ENCODE measurements at places on chromosomes 4 and X.

DNA sequence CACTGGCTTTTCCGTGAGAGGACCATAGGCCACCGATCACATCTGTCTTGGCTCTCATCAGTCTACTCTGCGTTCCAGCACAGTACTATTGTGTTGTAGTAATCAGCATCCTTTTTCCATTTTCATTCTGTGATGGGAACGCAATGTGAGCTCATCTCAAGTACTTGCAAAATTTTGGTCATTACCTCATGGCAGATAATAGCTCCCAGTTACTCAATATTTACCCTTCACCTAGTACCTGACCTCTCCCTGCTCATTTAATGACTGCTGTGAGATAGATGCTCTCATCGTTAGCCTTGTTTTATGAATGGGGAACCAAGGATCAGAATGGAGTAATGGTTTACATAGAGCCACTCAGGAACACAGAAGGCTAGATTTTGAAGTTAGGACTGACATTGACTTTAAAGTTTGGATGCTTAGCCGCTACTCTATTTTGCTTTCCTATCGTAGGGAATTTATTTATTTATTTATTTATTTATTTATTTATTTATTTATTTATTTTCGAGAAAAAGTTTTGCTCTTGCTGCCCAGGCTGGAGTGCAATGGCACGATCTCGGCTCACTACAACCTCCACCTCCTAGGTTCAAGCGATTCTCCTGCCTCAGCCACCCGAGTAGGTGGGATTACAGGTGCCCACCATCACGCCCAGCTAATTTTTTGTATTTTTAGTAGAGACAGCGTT, 6.5 kb upstream of the GPR101 start:
- no peak for DNase-seq

DNA sequence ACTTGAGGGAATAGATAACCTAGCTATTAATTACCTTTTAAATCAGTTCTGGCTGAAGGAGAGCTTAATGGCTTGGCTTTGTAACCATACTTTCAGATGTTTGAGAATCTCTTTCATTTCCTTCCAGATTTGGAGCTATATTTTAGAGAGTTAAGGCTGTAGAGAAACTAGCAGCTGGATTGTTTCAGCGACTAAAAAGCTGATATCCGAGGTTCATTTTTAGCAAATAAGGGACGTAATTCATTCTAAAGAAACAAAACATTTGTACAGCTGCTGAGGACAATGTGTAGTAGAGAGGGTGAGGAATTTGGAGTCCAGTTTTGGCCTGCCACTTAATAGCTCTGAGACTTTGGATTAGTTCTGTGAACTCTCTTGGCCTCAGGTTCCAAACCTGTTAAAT, 12.2 kb downstream of the OSTC start:
- no peak for DNase-seq

DNA sequence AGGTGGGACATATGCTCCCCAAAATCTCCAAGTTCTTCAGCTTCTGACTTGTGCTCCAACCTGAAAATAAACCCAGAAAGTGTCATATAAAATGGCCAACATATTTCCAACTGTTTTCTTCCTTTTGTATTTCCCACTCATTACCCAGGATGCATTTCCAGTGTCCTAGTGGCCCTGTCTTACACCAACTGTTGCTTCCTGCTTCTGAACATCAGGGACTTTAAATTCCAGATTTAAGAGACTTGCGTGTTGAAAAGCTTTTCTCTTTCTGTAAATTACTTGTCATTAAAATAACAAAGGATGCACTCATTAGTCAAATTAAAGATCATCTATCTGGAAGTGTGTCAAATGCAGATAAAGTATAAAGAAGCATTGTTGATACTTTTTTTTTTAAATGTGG, 19.9 kb downstream of the MID1 start:
- DNase-seq, result no peak

- DNase-seq, result no peak
Measured at GRCh38 chr4:52962721-52963120, 100.6 kb downstream of the RASL11B start.

DNA sequence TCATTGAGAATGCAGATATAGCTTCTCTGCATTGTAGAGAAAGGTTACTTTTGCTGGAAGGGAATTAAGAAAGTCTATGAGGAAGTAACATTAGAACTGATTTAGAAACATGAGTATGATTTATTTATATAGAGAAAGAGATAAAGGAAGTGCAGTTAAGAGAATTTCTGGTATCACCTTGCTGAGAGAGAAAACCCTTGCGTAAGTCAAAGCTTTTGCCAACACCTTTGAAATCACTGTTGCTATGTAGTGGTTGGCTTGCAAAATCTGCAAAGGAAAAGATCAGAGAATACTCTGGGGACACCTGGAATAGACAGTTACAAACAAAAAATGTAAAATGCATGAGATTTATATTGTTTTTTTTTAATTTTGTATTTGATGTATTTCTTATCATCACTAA, 137.3 kb upstream of the RXFP1 start:
- DNase-seq, result no peak

DNA sequence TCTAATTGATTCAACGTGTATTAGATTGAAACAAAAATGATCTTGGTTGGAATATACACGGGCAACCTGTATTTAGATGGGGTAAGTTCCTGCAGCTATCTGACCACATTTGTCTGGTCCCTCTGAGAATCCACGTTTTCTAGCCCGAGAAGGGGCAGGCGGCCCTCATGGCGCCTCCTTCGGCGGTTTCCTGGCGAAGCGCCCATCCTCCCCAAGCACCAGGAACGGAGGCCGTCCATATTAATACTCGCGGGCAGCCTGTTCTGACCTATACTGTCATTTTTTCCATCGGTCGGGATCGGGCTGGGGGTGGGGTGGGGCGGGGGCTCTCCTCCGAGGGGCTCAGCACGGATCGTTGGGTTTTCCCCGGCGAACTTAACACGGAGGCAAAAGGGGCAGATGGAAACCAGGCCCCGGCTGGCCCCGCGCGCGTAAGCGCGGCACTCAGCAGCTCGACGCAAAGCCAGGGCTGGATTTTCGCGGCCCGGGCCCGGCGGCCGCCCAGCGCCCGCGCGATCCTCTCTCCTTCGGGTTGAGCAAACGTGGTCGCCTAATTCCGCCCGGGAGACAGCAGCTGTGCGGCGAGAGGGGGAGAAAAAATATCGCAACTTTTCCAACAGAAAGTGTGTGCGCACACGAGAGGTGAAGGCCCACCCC, 77.2 kb upstream of the BCOR start:
- peak; percentile 72 for DNase-seq

DNA sequence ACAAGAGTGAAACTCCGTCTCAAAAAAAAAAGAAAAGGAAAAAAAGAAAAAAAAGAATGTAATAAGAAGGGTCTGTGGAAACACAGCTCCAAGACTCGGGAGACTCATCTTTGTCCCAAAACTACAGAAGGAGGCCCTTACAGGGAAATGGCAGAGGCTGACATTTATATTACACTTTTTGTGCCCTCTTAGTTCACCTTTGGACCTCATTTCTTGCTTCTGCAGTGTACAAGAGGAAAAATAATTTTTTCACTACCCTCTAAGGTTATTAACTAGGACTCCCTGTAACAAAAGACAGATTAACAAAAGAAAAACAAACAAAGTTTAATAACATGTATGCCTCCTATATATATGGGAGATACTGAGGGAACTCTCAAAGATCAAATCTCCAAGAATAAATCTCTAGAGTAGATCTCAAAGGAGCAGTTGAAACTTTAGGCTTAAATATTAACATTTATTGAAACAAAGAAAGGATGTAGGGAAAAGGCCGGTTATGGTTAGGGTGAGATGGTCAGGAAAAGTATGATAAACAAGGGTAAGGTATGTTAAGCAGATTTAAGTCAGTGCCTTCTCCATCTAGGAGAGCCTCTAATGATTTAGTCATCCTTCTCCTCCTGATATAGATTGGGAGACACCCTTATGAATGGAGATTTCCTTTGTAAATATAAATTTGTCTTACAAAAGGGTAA, 121.3 kb upstream of the JADE1 start:
- DNase-seq, result no peak

DNA sequence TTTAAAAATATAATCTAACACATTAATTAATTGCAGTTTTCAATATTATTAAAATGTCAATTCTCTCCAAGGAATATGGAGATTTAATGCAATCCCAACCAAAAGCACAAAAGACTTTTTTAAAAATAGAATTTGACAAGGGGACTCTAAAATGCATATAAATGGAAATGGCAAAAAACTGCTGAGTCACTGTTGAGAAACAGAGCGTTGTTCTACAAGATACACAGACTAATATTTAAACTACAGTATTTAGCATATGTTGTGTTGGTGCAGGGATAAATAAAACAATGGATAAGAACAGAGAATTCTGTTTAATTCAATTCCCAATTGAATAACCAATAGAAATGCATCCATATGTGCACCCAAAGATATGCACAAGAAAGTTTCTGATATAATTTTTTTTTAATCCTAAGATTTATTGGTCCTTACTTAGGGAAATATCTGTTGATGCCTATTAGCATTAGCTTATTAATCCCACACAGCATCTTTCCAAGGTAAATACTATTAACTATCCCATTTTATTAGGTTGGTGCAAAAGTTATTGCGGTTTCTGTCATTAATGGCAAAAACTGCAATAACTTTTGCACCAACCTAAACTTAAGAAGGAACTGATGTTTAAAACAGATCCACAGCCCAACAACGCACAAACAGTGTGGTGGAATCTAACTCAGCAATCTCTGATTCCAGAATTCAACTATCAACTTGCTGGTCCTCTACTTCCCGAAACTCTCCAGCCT, 86.8 kb upstream of the VEGFC start:
- peak; percentile 43 for DNase-seq

DNA sequence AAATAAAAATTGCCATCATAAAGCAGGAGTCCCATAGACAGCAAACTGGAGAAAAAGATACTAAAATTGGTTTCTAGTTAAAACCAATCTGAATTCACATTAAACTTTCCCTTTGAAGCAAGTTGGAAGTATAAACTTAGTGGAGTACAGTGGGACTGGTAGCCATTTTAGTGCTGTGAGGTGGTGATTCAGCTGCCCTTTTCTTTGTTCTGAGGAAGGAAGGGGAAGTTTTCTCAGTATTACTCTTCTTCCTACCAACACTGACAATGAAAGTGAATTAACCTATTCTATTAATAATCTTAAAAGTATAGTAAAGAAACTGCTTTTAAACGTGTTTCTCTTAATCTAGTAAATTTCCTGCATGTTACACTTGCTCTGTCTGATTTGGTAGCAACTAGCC, 36.7 kb downstream of the SLC9A6 start:
- DNase-seq, result no peak

DNA sequence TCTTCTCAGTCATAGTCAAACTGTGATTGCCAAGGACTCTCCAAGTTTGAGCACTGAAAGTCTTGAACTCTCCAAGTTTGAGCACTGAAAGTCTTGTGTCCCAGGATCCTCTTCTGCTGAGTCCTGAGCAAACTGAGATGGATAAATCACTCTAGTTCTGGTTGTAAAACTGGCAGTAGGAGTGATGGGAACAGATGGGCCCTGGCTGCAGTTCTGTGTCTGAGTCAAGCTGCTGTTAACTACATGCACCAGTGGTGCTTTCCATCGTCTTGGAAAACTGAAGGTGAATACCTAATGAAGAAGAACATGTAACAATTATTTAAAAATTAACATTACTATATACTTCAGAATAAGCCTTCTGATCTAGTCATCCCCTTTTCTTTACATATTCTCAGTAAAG, 27.6 kb upstream of the KCNIP4 start:
- DNase-seq, result no peak
